ENCODE measurements at places on chromosomes 16 and 17.

DNA sequence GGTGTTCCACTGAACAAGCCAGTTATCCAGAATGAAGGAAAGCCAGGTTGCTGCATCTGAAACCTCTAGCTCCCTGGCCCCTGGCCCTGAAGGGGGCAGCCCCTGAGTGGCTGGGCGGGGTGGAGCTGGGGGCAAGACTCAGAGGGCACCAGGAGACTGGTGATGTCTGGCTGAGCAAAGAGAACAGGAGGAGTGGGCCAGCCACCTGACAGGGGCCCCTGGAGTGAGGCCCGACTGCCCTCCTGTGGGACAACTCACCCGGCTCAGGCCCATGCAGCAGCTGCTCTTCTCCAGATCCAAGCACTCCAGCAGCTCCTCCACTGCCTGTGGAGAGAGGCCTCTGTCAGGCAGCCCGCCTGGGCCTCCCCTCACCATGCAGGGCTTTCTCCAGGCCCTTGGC is 60.4 kb downstream of the PIPOX start:
- DNase-seq = no peak

GRCh38 chr17:58677194-58677880 is 14.5 kb downstream of the TEX14 start:
- no peak for DNase-seq

DNA sequence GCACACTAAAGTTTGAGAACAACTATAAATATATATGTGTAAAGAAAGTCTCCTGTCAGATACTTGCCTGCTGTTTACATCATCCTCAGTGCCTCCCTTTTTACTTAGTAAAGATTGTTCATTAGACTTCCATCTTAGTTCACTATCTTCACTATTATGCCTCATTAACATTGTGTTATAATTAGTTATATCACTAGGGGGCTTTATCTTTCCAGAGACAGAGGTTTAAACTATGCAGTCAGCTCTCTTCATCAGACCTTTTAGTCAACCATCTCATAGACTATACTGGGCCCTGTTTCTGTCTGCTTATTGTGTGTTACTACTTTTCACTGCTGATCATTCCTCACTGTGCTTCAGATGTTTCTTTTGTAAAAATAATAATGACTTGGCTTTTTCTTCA is 630.8 kb upstream of the KIF2B start:
- no peak for DNase-seq

DNA sequence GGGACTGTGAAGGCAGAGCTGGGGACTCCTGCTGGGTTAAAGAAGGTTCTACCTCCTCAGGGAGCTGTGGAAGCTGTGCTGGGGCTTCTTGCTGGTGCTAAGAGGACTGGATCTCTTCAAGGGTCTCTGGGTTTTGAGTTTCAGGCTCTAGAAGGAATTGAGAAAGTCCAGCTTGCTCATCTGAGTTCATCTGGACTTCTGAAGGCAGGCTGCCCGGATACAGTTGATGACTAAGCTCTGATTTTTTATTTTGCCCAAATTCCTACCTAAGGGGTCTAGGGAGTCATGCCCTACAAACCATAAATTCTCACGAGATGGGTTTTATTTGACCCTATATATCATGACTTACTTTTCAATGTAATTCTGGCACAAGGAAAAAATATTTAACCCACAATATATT is 46.8 kb upstream of the TMEM97 start:
- no peak for DNase-seq

GRCh38 chr17:10186771-10187410 is 11.5 kb downstream of the GAS7 start:
- DNase-seq = no peak

DNA sequence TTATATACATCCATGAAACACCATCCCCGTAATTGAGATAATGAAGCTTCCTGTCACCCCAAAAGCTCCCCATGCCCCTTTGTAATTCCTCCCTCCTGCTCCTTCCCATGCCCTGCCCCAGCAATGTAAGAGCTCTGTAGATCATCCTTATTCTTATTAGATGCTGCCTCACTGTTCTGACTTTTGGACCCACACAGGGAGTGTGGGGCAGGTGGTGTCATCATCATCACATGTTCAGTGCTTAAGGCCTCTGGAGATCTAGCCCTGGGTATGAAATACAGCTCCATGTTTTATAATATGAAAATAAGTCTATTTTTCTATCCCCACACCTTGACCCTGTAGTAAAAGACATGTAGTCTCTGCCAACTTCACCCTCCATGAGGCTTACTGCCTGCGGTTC is 1.9 kb downstream of the XAF1 start:
- no peak for DNase-seq

- no peak for DNase-seq
These were observed 129.9 kb upstream of the ZFHX3 start for GRCh38 chr16:73177729-73178295.

- no peak for DNase-seq
These were observed 225.5 kb downstream of the STX8 start for GRCh38 chr17:9350080-9350479.

GRCh38 chr16:71631776-71632175 is 5.8 kb downstream of the MARVELD3 start:
- no peak for DNase-seq

DNA sequence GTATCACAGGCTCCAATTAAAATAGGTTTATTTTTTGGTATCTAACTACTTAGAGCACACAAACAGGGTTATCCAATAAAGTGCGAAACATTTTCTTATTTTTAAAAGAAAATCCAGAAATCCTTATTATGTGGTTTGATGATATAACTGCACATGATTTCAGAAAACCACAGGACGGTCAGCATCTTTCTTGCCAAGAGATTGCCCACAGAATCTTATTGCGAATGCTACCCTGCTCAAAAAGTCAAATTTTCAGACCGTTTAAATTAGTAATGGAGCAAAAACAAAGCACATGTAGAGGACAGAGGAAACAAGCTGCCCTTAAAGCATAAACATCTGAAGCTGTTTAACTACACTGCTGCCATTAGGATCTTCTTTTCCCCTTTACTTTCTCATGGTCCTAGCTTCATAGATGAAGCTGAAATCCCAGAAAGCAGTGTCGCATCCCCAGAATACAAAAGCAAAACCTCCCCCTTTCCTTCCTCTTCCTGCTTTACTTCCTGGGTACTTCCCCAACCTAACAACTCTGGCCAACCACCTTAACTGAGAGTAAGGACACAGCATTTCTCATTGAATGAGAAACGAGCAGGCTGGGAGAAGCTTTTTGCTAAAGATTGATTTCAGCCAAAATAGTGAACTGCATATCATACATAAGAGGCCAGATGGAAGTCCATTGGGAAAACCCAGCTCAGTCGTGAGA is 43.7 kb downstream of the CMTM4 start:
- DNase-seq = no peak

- DNase-seq = no peak
These were observed 56.1 kb upstream of the SOX9 start for GRCh38 chr17:72064606-72065193.

DNA sequence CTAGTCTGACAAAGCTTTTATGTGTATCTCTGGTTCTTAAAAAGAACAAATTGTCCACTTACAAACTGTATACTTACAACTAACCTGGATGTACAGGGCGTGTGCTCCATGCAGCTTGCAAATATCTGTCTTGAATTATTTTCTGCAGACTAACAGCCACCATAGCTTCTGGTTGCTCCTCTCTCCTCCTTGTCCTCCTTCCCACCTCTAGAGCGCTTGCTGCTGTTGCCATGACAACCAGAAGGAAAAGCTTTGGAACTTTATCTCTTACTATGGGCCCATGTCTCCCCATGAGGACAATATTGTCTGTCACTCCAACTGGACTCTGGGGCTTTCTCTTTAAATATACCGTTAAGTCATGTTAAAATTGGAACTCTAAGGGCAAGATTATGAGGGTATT is 71.5 kb upstream of the DHX40 start:
- no peak for DNase-seq

GRCh38 chr16:69834807-69835466 is 72.8 kb downstream of the WWP2 start:
- no peak for DNase-seq

DNA sequence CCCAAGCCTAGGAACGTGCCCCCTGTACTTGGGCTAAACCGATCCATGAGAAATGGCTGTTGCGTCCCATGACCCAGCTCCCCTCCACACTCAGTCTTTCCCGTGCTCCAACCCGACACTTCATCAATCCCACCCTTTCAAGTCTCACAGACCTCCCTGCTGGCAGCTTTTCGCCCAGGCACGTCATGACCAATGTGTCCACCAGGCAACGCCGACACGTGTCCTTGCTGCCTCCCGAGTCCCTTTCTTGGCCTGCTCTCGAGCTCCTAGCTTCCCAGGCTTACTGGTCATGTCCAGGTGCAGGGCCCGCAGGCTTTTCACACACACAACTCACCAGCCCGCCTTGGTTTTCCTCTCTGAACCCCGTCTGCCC is 12.2 kb downstream of the MNT start:
- no peak for DNase-seq

DNA sequence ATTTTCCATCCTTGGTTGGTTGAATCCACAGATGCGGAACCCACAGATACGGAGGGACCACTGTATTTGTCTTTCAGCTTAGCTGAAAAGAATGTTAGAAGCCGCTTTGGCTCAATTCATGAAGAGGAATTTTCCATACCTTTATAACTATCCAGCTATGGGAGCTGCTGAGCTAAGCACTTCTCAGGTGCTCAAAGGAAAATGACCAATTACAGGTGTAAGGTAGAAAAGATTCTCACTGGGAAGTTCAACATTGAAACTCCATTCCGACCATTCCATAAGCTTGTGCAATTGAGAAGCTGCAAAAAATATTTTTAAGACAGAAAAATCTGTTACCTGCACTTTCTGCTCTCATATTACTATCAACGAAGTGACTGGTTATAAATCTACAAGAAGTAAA is 2.7 kb downstream of the AHSP start:
- DNase-seq = no peak

- no peak for DNase-seq
These were observed 3.0 kb downstream of the PYCARD start for GRCh38 chr16:31199430-31200041.

DNA sequence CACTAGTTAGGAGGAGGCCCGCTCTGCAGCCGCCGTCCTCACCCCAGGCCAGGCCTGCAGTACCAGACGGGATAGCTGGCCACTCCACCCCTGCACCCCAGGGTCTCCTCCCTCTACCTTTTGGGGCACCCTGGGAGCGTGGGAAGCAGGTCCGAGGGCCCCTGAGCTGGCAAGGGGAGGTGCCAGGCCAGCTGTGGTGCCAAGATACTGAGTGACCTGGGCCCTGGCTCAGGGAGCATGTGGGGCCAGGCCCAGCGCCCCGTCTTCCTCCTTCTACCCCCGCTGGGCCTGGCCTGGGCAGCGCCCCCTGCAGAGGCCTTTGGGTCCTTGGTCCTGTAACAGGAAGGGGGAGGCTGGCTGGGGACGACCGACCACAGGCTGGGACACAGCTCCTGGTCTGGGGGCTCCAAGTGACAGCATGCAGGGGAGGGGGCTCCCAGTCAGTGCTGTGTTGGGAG is 13.0 kb downstream of the PAM16 start:
- no peak for DNase-seq

DNA sequence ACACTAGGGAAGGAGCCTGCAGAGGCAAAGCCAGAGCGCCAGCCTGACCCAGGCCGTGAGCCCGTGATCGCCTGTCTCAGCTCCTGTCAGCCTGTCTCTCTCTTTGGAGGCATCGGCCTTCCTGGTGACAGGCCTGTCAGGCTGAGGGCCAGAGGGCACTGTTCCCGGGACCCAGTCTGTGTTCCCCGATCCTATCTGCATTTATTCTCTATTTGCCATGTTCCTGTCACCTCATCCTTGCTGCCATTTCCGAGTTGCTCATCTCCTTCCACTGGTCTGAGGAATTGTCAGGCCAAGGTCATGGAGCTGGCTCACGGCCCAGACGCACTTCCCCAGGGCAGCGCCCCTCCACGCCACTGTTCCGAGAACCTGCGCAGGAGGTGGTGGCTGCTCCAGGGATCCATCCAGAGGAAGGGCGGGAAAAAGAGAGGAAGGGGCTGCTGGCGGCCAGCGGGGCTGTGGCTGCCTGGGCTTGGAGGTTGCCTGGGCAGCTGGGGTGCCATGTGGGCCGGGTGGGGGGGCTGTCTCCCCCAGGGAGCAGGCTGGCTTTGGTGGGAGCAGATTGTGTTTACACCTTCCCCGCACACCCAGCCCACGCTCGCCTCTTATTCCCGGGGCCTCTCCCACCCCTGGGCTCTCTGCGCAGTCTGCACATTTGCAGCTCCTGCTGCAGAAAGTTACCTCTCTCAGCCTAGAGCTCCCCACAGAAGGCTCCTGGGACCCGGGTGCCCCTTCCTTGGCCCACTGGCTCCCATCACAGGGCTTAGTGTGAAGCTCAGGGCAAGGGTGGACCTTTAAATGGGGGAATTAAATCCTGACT is 4.9 kb downstream of the PRCD start:
- no peak for DNase-seq

DNA sequence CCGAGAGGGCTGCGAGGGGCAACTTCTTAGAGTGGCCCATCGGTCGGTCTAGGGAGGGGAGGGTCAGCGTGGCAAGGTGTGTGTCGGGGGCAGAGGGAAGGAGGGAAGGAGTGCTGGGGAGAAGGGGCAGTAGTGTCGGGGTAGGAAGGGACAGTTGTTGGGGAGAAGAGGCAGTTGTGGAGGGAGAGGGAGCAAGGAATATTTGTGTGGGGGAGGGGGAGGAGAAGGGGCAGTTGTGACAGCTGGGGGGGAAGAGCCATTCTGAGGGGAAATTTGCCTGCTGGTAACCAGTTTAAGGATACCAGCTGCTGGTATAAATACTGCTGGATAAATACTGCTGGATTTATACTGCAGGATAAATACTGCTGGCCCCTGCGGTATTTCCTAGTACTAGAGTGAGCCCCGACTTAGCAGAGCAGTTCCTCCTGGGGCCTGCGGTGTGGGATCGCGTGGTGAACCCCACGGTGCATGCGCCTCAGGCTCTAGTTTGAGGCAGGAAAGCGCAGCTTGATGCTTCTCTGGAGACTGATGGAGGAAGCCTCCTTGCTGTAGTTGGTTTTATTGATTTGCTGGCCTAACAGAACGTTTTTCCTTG is 309 bp downstream of the DNAH2 start:
- no peak for DNase-seq

DNA sequence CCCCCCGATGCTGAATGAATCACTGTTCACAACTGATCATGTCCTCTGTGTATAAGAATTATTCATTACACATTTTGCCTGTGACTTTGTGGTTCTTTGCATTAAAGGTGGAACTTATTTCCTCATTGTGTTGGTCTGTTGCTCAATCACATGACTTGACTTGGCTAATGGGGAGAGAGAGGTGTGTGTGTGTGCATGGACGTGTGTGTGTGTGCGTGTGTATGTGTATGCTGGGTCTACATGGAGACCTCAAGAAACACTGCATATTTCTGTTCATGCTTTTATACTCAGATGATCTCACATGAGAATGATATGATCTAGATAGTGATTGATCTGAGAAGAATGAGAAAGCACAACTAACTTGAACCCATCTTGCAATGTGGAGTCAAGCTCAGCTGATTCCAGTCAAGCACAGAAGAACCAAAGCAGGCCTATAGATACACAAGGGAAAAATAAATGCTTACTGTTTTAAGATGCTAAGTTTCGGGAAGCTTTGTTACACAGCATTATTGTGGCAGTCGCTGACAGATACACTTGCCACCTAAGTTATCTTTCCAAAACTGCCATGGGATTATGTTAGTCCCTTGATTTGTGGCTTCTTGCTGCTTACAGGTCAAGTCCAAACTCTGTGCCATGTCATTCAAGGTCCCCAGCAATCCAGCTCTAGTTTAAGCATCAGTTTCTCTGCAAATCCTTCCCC is 167.9 kb upstream of the ZFHX3 start:
- DNase-seq = no peak

Measured in glutamatergic neuron (in vitro differentiated cells).